Kidney epithelial cell (primary cell): ENCODE measurements at places on chromosomes 2 and 18.

- no peak for DNase-seq
These were observed 53.9 kb upstream of the SETBP1 start for GRCh38 chr18:44626807-44627206.

DNA sequence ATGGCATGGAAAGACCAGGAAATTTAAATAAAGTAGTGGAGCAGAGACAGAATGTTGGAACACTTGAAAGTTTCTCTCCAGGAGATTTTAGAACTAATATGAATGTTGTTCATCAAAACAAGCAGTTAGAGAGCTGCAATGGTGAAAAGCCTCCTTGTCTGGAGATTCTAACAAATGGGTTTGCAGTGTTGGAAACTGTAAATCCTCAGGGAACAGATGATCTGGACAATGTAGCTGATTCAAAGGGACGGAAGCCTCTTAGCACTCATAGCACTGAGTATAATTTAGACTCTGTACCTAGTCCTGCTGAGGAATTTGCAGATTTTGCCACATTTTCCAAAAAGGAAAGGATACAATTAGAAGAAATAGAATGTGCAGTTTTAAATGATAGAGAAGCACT lies 27.7 kb downstream of the AFTPH start:
- DNase-seq: no peak

DNA sequence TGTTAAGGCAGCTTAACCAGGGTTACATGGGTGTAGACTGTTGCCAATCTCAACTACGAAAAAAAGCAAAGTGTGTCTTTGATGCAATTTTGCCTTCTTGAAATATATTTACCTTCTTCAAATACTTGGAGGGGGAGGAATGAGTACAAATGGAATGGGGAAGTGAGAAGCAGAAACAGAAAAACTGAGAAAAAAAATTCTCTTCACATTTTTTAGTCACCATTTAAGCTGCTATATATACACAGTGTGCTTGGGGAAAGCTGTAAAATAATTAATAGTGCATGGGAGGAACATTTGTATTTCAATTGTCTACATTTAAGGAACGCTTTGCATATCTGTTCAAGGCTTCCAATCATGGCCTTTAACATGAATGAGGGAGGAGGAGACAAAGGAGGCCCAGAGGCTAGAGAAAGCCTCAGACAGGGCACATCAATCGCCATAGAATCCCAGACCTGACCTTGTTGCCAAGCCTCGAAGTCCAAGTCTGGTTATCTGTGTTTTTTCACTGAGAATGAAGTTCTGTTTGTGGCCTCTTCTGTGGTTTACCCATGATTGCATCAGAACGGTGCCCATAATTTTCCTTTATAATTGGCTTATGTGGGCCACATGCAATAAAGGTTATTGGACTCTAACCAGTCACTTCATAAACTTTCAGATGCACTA lies 158.6 kb downstream of the PIK3C3 start:
- no peak for DNase-seq

- DNase-seq: no peak
These were observed 117.4 kb downstream of the KCNF1 start for GRCh38 chr2:11029136-11029535.

DNA sequence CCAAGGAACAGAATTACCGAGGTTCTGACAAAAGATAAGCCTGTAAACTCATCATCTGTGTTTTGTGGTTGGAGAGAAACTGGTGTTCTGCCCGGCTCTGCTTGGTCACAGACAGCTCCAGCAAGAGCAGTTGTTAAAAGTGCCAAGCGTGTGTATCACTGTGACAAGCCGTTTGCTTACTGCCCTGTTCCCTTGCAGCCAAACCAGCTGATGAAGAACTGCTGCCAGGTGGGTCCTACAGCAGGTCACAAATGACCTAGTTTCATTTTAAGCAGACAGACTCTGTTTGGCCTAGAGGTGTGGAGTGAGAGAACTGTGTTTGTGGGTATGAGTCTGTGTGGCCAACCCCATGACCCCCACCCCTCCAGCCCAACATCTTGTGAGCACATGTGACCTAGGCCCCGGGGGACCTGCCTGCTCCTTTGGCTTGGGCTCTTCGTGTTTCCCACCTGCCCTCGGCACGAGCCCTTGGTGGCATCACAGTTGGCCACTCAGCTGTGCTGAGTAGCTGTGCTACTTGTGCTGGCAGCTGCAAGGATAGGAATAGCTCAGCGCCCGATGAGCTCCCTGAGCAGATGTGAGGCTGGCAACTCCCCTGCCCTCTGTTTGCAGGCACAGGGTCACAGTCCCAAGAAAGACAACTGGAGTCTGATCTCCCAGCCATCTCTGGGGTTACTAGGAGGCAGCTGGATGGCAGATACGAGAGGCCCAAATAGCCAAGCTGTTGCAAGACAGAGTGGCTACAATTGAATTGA lies 9.7 kb downstream of the OXER1 start:
- no peak for DNase-seq

- no peak for DNase-seq
These were observed 277.3 kb upstream of the DOK6 start for GRCh38 chr18:69123421-69123820.

DNA sequence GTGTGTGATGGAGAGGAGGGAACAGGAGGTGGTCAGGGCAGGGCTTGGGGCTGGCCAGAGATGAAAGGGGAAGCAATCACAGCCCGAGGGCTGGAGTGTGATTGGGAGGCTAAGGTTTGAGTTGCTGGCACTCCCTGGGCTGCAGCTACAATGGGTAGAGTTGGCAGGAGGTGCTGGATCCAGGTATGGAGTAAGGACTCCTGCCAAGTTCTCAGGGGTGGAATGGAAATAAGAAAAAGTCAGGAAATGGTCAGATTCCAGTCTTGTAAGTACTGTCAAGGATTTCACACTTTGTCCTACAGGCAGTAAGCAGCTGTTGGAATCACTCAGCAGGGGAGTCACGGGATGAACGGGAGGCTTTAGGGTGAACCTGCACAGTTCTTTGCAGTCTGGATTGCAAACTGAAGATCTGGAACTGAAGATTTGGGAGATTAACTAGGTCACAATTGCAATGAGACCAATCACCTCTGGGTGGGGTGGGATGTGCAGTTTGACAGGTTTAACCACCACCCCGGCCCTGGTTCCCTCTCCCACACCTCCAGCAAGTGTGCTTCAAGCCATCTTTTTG lies 10.9 kb upstream of the INPP5D start:
- DNase-seq: no peak

DNA sequence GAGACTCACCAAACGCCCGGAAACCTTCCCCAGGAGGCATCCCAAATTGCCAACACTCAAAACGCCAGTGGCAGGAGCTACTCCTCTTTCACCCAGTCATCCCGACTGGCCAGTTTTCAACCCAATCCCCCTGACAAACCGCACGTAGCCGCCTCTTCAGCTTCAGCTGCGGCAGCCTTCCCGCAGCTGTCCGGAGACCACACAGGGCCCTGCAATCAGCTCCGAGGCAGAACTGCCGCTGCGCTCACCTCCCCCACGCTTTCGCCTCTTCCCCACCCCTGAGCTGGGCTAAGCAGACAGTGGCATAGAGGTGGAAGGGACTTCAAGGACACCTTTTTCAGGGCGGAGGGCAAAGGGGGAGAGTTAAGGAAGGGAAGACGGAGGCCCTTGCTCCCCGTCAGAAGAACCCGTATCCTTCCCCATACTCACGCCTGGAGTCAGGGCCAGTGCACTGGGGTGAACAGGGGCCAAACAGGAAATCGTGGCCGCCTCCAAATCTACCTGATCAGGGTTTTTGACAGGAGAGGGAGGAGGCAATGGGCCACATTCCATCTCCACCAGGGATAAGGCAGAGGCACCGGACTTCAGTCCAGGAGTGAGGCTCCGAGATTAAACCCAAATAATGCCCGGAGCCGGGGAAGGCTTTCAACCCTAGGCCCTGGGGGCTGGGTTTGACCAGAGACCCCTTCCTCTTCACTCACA lies 16.9 kb downstream of the CYP26B1 start:
- DNase-seq: no peak

GRCh38 chr18:45938488-45938935 lies 28.6 kb downstream of the EPG5 start:
- no peak for DNase-seq

DNA sequence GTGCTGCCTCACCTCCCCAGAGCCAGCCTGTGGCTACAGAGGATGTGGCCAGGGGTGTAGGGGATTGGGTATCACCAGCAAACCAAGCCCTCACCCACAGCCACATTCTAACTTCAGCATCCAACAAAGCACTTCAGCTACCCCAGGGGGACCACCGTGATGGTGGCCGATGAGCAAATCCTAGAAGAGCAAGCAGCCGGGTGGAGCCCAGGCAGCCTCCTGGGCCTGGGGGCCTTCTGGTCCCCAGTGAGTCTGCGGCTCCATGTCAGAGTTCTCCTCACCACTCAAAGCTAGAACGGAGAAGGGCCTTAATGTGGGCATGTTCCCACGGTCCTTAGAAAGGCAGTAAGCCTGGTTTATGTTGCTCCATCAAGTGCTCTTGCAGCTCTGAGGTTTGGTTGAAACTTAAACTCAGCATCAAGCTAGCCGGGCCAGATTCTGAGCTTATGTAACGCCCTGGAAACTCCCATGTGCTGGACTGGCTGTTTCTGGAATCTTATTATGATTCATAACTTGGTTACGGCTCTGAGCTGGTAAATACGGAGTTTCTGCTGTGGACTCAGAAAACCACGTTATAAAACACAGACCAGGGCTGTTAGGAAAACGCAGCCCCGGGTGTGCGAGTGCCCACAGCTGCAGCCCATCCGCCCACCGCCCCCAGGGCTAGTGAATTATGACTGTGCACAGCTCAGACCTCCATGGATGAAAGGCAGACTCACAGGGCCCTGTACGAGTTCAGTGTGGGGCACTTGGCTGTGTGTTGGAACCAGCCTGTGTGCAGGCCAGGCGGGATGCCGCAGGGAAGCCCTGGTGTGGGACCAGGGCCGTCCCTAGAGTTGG lies 99.8 kb downstream of the SEPTIN10 start:
- peak; percentile 25 for DNase-seq

- no peak for DNase-seq
These were observed 57.0 kb downstream of the CEP192 start for GRCh38 chr18:13048061-13048595.

- DNase-seq: no peak
These were observed 2114.6 kb upstream of the PIK3C3 start for GRCh38 chr18:39840406-39840805.

DNA sequence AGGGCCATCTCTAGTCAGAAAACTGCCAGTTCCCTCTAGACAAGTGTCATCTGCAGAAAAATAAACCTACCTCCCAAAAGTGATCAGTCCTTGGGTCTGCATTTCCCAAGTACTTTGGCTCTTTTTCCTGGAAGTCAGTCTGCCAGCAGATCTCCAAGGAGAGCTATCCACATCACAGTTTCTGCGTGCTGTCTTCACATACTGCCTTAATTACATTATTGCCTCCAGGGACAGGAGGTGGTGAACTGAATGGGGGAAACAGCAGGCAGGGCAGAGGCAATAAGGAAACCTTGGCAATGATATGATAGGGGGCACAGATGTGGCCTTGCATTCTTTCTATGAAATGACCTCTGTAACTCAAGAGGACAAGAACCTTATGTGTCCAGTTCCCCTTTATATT lies 105.9 kb upstream of the SIX2 start:
- no peak for DNase-seq

DNA sequence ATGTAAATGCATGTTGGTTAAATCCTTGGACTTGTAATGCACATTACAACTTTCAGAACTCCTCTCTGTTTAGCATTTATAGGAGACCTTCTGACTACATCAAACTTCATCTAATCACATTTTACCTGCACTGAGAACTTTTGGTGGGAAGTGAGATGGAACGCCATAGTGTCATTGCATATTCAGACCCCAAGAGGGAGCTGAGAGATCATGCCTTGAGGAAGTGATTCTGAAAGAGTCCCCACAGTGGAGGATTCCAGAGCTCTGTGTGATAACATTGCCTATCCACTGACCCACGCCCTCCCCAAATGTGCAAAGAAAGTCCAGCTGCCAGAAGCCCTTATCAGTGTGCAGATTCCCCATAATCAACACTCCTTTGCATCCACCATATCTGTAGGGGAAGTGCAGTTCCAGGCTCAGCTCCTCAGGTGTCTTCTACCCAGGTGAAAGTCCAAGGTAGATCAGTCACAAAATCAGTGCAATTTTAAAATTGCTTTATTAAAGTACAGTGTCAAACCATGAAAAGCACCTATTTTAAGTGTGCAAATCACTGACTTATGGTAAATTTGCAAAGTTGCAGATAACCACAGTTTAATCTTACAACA lies 212.4 kb downstream of the RPIA start:
- no peak for DNase-seq

- DNase-seq: no peak
These were observed 168.7 kb upstream of the HDAC4 start for GRCh38 chr2:239569401-239570090.
